ENCODE measurements at places on chromosomes 2 and 18.
A peak's percentile ranks its signal among the peaks of the same experiment; 100 is the strongest.

DNA sequence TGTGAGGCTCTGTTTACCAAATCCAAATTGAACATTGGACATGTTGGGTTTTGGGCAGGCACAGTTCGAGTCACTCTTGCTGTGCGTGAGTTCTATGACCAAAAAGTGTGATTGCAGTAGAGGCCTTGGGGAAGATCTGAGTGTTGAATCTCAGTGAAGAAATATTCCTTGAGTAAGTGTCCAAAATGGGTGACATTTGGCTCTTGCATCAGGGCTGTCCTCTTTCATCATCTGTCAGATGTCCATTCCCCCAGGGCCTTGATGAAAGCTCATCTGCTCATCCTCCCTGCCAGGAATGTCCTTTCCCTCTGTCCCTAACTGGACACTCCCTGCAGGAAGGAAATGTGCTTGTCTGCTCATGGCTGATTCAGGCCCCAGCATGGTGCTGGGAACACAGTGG, 6.4 kb upstream of the SFTPB start:
- no peak for DNase-seq

- DNase-seq = no peak
Observed at GRCh38 chr2:235698028-235698427, 204.2 kb downstream of the AGAP1 start.

- DNase-seq = peak; percentile 91
Observed at GRCh38 chr2:163348857-163349380, 386.9 kb downstream of the FIGN start.

GRCh38 chr18:58793361-58793760, 71.3 kb upstream of the ZNF532 start:
- DNase-seq = peak; percentile 71

- no peak for DNase-seq
Observed at GRCh38 chr18:58255701-58256311, 211.8 kb downstream of the NEDD4L start.

DNA sequence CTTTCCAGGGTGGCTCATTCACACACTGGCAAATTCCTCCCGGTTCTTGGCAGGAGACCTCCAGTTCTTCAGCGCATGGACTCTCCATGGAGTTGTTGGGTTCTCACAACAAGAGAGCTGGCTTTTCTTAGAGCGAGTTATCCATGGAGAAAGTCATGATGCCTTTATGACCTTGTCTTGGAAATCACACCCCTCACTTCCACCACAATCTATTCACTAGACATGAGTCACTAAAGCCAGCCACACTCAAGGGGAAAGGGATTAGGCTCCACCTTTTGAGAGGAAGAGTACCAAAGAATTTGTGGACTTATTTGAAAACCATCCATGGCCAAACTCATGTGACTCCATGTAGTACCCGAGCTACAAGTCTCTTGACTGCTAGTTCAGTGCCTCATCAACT, 160.5 kb downstream of the SETBP1 start:
- DNase-seq = no peak

DNA sequence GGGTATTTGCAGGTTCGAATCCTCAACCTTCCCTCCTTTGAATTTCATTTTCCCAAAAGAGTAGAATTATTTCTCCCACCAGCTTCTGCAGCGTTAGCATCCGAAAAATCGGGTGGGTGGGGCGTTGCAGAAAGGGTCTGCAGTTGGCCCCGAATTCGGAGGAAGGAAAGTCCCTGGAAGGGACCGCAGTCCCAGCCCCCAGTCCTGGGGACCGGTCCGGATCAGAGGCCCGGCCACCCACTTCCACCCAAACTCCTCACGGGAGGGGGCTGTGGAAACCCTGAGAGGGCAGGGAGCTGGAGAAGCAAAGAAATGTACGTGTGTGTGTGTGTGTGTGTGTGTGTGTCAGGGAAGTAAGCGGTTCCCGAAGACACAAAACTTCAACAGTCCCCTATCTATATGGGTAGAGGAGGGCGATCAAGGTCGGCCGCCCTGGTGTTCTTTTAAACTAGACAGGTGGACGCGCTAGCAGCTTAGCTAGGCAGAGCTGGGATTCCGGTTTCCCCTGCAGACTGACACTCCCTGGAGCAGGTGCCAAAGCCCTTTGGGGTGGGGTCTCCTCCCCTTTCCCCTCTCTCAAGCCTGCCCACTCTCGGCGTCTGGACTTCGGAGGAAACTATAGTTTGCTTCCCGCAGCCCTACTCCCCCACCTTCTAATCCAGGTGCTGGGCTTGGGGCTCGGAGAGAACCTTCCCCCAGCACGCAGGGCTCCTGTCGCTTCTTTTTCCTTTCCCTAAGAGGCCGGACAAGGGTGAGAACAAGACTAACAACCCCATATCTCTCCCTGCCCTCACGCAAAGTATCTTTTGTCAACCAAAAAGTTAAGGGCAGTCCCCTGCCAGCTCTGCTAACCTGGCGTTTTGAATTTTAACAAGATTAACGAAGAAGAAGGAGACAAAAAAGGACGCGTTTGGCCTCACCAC, 4.8 kb upstream of the ONECUT2 start:
- DNase-seq = no peak

GRCh38 chr2:113248997-113249770, 29.5 kb downstream of the PAX8 start:
- DNase-seq = peak; percentile 67

DNA sequence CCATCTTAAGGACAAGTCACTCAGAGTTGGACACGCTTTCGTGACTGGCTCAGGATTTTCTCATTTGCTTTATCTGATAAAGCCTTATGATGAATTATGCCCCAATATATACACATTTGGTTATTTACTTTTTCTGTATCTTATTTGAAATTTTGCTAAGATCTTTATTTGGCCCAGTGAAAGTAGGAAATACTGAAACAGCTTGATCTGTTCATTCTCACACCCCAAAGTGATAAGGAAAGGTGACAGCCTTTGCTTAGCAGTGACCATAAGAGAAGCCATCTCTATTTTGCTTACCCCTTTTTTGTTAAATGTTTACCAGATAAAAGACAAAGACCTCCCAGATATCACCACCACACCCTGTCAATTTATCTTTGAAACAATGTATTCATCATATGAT, 428.3 kb downstream of the PARD3B start:
- no peak for DNase-seq

DNA sequence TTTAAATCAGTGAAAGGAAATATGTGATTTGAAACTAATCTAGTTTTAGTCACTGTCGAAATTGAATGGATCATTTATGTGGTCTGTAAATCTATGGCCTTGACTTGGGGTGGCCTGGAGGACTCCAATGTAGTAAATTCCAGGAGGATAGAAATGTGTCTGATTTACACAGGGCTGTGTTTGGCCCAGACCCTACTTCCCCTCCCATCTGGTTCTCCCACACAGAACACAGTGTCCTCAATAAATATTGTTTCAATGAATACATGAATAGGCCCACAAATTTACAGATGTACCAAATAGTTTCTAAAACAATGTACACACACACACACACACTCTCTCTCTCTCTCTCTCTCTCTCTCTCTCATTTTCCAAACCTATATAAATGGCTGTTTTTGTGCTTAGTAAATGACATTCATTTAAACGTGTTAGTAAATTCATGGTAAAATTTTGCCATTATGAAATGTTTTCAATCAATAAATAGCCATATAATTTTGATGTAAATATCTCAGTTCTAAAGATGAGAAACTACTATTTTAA, 1.9 kb downstream of the CCDC68 start:
- DNase-seq = no peak

DNA sequence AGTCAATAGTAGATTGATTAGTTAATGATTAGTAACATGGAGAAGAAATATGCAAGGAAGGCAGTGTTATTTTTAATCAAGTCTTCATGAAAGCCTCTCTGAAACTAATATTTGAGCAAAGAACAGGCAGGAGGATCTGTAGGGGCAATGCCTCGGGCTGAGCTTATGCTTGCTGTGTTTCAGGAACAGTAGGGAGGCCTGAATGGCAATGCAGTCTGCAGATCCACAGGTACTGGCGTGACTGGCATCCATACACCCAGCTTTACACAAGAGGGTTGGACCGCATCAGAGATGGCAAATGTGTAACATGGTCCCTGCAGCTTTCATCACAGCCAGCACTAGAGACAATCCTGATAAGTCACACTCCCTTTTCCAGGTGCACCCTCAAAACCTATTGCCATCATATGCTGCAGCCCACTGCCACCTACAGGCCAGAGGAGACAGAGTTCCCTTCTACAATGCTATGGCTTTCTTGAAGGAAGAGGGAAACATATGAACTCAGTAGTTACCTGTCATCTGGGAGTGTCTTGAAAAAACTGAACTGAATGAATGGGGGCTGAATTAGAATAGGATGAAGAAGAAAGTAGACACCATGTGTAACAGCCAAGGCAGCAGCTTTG, 582.4 kb upstream of the RAB6C start:
- DNase-seq = peak; percentile 39
